Epithelial cell of proximal tubule (primary cell): ENCODE measurements at places on chromosomes 5 and 9.

GRCh38 chr9:135971892-135972291 lies 10.7 kb upstream of the UBAC1 start:
- DNase-seq: no peak

GRCh38 chr5:137751869-137752491 lies 2.2 kb downstream of the HNRNPA0 start:
- DNase-seq: no peak

GRCh38 chr9:131312822-131313770 lies 23.6 kb downstream of the PLPP7 start:
- no peak for DNase-seq

DNA sequence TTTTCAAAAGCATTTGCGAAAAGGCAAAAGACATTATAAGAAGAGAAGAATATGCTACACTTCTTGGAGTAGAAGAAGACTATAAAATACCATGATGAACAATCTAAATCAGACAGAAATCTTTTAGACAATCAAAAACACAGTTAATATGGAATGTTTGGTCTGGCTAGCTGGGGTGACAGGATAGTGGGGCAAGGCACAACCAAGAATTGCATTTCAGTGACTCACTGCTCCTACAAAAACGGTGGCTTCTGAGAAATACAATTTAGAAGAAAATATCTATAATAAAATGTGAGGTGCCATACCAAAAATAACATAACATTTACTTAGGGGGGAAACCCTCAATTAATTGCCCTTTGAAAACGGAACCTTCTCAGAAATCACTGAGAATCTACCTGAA lies 363.4 kb downstream of the NPR3 start:
- no peak for DNase-seq

GRCh38 chr5:137453483-137454080 lies 45.5 kb downstream of the SPOCK1 start:
- DNase-seq: no peak

DNA sequence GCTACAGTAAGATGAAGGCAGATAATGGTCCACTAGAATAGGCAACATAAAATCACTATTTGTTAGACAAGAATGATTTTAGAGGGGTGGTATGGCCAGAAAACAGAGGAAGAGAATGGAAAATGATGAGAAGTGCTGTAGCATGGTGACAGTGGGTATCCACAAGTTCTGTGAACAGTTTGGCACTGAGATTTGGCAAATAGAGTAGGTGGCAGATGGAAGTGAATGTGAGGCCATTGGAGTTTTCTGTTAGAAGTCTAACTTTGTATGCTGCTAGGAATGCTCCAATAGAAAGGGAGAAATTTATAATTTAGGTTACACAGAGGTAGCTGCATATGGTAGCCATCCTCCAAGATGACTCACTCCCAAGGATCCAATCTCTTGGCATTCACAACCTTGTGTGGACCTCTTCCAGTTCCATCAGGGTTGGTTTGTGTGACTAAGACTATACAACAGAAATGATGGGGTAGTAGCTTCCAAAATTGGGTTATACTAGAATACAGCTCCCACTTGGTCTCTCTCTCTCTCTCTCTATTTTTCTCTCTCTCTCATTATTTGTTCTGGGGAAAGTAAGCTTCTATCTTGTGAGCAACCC lies 646.9 kb upstream of the ZNF608 start:
- no peak for DNase-seq

DNA sequence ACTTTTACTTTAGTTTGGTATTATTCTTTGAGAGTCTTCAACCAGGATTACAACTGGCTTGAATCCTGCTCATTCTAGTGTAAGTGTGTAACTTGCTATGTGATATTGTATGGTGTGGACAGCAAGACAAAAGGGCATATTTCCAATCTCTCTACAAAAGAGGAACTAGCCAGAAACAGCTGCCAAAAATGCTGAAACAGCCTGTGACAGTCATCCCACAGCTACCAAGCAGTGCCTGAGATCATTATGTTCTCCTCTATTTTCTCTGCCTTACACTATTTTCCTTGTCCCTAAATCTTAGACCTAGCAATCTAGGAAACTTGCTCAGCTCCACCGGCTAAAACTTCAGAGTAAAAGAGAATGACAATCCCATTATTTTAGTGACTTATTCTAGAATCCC lies 42.8 kb downstream of the WDR41 start:
- DNase-seq: no peak

- DNase-seq: no peak
Measured at GRCh38 chr5:72649449-72649848, 142.2 kb upstream of the ZNF366 start.

DNA sequence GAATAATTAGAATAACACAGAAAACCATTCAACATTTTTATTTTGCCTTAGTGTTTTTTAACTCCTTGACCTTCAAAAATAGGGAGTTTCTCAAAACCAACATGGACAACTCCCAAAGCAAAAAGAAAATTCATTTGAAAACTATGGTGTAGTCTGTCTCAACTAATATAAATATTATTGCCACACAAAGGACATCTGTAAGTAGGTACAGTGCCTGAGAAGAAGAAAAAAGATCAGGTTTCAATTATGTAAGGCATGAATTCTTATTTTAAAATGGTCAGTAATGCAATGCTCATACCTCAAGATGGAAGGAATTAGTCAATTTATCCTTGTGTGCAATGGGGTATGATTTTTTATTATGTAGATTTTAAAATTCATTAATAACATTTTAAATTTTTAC lies 109.6 kb upstream of the CNTLN start:
- DNase-seq: no peak

- no peak for DNase-seq
Measured at GRCh38 chr5:132411304-132412013, 41.9 kb downstream of the SLC22A5 start.
